Hematopoietic multipotent progenitor cell treated with erythropoietin and hydrocortisone succinate and interleukin-3 and kit ligand, for 8 days (in vitro differentiated cells): ENCODE measurements at places on chromosomes 6 and 20.

DNA sequence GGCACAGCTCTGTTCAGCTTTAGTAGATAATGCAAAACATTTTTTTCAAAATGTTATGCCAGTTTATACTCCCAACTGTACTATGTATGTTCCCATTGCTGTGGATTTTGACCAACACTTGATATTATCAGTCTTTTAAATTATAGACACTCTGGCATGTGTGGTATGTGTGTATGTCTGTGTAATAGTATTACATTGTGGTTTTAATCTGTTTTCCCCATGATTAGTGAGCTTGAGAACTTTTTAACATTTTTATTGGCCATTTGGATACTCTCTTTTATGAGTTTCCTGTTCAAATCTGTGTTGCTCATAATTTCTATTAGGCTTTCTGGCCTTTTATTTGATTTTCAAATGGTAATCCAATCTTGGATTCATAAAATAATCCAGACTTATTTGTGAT, 69.2 kb upstream of the TXNDC5 start:
- no peak for DNase-seq

GRCh38 chr6:25449774-25450173, 170.6 kb downstream of the CARMIL1 start:
- DNase-seq: no peak

DNA sequence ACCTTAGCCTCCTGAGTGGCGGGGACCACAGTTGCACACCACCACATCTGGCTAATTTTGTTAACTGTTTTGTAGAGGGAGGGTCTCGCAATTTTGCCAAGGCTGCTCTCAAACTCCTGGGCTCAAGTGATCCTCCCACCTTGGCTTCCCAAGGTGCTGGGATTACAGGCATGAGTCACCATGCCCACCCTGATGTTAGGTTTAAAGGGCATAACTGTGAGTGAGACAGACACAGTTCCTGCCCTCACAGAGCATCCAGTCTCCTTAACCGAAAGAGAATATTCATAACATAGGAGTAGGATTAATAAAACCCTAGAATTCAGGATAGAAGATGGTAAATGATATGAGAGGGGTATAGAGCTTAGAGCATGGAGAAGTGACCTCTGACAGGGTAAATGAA, 3.1 kb upstream of the SPATA2 start:
- no peak for DNase-seq

- DNase-seq: no peak
These were observed 329.1 kb downstream of the TFAP2B start for GRCh38 chr6:51147756-51148155.

DNA sequence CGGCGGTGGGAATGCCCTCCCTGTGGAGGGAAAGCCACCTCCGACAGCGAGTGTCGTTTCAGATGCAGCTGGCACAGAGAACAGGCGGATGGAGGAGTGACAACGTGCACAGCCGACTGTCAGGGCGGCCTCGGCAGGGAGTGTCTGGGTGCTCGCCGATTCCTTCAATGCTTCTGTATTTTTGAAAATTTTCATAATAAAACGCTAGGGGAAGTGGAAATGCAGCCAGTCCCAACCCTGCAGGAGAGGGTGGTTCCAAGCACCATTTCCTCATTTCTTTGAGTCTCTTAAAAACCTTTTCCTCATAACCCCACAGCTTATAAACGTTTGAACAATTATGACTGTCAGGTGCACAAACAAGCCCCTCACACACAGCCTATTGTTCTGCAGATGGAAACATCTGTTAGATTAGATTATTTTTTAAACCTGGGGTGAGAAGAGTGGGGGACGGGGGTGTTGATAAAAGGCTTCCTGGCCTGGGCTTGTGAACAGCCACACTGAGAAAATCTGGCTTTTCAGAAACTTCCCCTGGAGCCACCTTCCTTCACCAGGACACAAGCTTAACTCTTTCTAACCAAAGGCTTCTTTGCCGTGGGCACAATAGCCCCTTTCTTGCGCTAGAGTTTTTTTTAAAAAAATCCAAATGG, 228.9 kb downstream of the ANKRD60 start:
- no peak for DNase-seq

DNA sequence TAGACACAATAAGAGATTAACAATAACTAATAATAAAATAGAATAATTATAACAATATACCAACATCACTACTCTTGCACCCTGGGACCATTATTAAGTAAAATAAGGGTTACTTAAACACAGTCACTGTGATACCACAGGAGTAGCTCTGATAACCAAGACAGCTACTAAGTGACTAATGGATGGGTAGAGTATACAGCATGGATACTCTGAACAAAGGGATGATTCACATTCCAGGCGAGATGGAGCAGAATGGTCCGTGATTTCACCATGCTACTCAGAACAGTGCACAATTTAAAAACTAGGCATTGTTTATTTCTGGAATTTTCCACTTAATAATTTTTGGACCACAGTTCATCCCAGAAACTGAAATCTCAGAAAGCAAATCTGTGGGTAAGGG, 80.0 kb upstream of the FUT9 start:
- DNase-seq: no peak

- DNase-seq: no peak
These were observed 155.9 kb downstream of the SLC24A3 start for GRCh38 chr20:19368351-19368750.
